AG04450 (cell line): ENCODE measurements at places on chromosomes 1 and 21.
A peak's percentile ranks its signal among the peaks of the same experiment; 100 is the strongest.

DNA sequence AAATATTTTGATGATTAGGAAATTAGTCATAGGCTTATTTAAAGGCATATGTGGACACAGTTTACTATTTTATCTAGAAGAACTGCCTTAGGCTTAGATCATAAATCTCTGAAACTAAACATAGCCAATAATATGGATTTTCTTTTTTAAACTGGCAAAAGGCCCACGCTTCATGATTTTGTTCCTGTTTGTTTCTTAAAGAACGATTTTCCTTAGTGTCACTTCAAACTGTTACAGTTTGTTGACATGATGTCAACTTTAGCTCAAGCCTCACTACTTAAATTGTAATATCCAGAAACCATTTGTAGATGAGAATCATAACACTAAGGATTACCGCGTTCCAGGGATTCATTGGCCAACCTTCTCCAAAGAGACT is 322.6 kb downstream of the HHIPL2 start:
- DNase-seq, result no peak

DNA sequence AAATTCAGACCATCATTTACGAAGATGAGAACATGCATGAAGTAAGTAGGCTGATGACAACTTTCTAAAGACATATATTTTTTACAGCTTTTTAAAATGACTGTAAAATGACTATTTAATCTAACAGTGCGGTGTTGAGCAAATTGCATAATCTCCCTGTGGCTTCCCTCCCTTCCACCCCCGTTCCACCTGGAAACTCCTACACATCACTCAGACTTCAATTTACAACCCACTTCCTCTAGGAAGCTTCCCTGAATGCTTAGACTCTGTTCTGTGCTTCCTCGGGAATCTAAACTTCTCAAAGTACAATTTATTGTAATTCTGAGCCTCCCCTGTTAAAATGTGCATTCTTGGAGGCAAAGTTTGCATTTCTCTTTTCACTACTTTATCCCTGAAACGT is 354.9 kb downstream of the DPYD start:
- DNase-seq, result no peak

- DNase-seq, result no peak
Observed at GRCh38 chr1:193697115-193697762, 510.8 kb upstream of the B3GALT2 start.

- DNase-seq, result no peak
Observed at GRCh38 chr1:115219927-115220326, 118.1 kb downstream of the NGF start.

- DNase-seq, result no peak
Observed at GRCh38 chr1:152626744-152627143, 3.8 kb upstream of the LCE3A start.

- DNase-seq, result no peak
Observed at GRCh38 chr1:228141226-228142044, 1.4 kb downstream of the GUK1 start.

GRCh38 chr1:100969327-100969726 is 56.3 kb downstream of the DPH5 start:
- DNase-seq, result no peak

DNA sequence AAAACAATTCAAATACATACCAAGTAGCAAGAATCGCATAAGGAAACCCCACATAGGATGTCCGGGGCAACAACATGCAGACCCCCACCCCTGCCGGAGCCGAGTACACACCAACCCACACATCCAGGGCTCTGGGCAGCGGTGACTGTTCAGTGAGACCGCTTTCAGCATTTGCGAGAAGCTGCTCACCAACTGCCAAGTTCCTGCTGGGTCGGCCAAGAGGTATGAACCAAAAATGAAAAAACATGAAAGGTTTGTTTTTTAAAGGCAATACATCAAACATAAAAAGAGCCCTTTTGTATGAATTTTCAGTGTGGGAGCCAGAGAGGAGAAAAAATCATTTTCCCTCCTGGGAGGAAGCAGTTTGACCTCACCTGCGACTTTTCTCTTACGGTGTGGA is 92.3 kb downstream of the SIM2 start:
- DNase-seq, result no peak

DNA sequence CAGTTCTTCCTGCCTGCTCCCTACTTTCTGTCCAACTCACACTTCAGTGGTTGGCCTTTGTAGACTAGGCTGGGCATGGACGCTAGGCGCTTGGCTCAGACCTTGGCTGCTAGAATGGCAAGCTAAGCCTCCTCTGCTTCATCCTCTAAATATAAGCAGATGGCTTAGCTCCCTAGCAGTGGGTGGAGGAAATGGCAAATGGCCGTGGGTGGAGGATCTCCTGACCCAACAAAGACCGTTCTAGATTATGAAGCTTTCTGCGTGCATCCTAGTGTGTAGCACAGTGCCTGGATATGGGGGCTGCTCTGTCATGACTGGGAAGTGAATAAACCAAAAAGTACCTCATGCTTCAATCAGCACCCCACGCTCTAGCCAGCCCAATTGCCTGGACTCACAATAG is 10.4 kb upstream of the ETV3L start:
- no peak for DNase-seq

DNA sequence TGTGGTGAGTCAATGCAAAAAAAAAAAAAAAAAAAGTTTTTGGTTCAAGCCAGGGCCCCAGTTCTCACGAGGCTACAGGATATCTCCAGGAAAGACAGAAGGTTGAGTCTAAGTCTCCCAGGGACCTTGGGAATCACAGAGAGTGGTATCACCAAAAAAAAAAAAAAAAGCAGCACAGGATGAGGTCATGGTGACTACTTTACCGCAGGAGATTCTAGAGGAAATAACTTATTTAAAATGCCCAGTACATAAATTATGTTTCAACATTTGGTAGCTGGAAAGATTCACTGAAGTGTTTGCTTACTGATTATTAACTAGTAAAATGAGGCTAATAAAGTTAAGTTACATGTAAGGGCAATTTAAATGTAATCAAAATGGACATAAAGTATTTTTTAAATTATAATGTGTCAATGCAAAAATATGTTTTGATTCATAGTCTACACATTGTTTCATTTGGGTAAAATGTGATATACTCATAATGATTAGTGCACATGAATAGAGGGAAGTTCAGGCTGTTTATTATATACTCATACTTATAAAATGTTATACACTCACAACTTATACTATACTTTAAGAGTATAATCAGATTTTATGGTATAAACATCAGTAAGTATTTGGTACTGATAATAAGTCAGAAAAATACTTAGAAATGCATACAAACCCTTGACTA is 84.1 kb downstream of the PLPPR5 start:
- DNase-seq, result peak; percentile 4

GRCh38 chr1:218456444-218456843 is 111.3 kb downstream of the TGFB2 start:
- DNase-seq, result no peak

DNA sequence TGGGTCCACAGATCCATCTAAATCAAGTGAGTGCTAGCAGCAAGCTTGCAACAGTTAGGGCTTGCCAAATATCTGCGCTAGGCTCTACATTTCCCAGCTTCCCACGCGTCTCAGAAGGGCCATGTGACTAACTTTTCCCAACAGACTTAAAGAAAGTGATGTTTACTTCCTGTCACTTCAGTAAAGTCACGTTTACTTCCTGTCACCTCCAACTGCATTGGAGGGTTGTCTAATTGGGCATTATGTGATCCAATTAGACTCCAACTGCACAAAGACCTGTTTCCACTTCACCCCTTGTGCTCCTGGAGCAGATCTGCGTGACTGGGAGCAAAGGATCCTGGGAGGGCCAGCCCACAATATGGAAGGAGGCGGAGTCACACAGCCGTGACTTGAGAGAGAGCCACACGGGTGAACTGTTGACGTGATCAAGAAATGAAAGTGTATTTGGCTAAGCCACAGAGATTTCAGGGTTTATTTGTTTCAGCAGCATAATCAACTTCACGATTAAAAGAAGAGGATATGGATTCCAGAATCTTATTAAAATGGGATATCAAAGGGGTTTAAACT is 77.7 kb downstream of the CYYR1 start:
- no peak for DNase-seq

GRCh38 chr1:19341201-19342061 is 29.3 kb downstream of the SLC66A1 start:
- DNase-seq, result peak; percentile 33

GRCh38 chr1:220970311-220970710 is 91.1 kb downstream of the HLX start:
- DNase-seq, result no peak

GRCh38 chr1:74471470-74471869 is 40.9 kb downstream of the LRRC53 start:
- no peak for DNase-seq

DNA sequence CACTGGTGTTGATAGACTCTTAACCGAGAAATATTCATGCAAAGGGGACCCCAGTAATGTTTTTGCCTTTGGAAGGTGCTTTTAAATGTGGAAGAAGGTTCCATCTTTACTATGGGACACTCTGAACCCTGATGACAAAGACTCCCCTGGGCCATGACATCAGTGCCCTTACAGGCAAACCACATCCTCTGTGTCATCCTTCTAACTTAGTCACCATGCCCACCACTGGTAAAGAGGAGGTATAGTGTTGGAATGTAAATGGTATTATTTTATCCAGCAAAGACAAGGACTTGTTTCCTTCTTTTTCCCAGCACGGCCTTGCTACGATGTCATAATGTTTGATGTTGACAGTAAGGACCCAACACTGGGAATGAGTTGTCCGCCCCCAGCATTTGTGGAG is 12.6 kb downstream of the METTL13 start:
- DNase-seq, result no peak

DNA sequence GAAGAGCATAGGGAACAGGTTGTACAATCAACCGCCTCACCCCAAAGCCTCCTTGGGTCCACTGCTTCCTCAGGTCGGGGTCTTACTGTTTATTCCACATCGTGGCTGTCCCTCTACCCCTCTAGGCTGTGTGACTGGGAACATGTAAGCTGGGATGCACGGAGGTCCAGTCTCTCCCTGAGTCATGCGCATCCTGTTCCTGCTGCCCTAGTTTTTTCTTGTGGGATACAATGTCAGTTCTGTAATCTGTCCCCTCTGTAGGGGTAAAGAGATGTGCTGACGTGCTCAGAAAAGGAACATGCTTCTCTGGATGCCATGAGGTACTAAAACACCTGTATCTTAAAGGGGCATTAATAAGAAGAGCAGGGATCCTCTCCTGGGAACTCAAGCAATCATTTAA is 66.2 kb downstream of the SLC45A1 start:
- DNase-seq, result no peak

GRCh38 chr21:38165466-38166172 is 91.2 kb upstream of the KCNJ15 start:
- peak; percentile 16 for DNase-seq

GRCh38 chr1:115238336-115239147 is 99.5 kb downstream of the NGF start:
- no peak for DNase-seq

- DNase-seq, result no peak
Observed at GRCh38 chr21:15054089-15054488, 10.7 kb downstream of the NRIP1 start.

DNA sequence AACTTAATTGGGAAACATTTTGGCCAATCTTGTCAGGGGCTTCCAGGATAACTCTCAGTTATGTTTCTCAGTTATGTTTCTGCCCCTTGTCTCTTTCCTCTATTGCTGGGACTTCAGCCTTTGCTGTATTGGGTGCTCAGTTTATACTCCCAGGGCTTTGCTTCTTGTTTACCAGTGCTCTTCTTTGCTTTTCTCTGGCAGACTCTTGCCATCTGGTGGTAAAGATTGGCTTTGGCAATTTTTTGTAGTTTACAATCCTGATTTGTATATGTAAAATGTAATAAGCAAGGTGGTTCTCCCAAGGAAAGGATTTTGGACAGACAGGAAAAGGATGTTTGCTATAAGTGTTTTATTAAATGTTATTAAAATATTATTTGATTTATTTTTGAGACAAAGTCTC is 37.9 kb downstream of the FABP3 start:
- DNase-seq, result peak; percentile 2

DNA sequence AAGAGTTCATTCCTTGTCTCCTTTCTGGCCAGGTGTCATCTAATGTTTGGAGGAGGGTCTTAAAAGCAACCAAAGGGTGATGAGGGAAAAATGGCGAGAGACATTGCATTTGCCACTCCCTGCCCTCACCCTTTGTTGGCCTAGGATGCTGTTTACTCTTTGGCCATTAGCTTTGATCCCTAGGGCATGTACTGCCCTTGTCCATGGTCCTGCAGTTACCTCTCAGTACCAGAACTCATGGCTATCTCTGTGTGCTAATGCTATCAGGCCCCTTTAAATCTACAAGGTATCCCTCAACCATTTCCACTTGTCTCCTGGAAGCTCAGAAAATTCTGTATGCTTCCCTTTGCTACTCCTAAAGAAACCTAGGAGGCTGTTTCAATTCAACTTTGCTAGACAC is 424.8 kb upstream of the PLXNA2 start:
- no peak for DNase-seq

DNA sequence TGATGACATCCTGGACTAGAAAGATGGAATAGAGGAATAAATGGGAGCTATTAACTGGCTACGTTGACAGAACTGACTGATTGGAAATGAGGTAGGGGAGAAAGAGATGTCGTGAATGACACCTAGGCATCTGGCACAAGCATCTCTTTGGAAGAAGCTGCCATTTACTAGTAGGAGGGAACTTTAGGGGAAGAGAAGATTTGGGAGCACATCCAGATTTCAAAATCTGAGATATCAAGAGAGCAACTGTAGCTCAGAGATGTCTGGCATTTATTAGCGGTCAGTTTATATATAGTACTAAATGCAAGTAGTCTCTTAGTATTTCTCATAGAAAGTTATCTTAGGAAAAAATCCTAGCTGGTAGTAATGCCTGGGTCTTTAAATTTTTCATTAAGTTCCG is 131.9 kb upstream of the C1orf105 start:
- no peak for DNase-seq

DNA sequence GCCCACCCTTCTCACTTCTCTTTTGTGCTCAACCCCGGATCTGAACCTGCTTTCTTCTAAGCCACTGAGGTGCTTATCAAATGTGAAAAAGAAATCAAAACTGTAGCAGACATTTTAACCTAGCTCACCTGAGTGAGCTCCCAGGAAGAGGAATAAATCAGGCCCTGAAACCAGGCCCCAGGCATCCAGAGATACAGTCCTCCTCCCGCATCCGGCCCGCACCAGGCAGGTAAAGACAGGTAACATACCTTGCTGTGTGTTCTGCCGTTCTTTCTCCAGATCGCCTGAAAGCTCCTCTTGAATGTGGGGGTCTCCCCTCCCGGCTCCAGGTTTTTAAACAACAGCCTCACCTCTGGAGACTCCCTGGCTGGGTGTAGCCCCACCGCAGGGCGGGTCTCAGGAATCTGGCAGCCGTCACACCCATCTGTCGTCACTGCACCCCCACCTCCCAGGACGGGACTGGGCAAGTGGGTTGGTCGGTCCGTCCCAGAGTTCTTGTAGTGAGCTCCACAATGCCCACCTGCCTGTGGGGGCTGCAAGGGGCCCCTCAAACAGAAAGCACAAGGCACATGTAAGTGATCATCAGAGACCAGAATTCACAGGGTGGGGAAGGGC is at the start of gene LAMB3:
LAMB3 (minus strand) TSS at position 305 of the 615 bp plus-strand sequence. CDS start 1,481 bp downstream, outside the sequence.
- DNase-seq, result no peak

GRCh38 chr1:207001492-207002245 is 30.9 kb downstream of the C1orf116 start:
- no peak for DNase-seq

DNA sequence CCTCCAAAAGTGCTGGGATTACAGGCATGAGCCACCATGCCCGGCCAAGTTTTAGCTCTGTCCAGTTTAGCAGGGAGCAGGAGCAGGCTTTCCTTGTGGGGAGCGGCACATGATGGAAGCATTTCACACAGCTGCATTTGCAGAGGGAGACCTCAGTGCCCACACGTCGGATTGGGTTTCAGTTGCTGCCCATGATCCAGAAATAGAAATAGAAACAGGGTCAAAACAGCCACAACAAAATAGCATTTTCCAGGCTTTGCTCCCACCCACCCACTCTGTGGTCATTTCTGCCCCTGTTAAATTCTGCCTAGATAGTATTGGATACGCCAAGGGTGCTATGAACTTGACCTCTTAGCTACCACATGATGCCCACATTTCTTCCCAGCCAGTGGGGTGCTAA is 128.4 kb downstream of the CNIH3 start:
- DNase-seq, result no peak
